ENCODE measurements at places on chromosomes 6 and 20.

- DNase-seq, result no peak
Measured at GRCh38 chr6:91580635-91581034, 993.8 kb upstream of the MAP3K7 start.

GRCh38 chr6:104108634-104109033 lies 751.1 kb downstream of the HACE1 start:
- DNase-seq, result no peak

GRCh38 chr6:13101985-13102384 lies 226.4 kb downstream of the TBC1D7 start:
- no peak for DNase-seq

- no peak for DNase-seq
Measured at GRCh38 chr20:40600441-40601219, 88.4 kb downstream of the MAFB start.

GRCh38 chr20:47501482-47502270 lies at the start of gene NCOA3:
TSS of gene NCOA3 (plus strand) at chr20:47501887. CDS start at chr20:47622248, 120,361 bp downstream.
- DNase-seq, result peak; percentile 90

DNA sequence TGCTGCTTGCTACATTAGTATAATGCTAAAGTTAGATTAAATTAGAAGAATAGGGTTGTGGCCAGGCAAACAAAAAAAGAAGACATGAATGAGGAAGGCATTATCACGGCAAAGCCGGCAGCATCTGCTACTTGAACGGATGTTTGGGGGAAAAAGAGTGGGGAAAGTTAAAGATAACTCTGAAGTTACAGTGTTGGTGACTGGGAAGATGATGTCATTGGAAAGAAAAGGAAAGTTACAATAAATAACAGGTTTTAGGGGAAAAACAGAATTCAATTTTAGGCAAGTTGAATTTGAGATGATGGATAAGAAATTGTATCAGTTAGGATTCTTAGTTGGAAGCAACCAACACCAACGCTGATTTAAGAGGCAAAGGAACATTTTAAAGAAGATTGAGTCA lies 74.2 kb upstream of the NRN1 start:
- DNase-seq, result no peak

DNA sequence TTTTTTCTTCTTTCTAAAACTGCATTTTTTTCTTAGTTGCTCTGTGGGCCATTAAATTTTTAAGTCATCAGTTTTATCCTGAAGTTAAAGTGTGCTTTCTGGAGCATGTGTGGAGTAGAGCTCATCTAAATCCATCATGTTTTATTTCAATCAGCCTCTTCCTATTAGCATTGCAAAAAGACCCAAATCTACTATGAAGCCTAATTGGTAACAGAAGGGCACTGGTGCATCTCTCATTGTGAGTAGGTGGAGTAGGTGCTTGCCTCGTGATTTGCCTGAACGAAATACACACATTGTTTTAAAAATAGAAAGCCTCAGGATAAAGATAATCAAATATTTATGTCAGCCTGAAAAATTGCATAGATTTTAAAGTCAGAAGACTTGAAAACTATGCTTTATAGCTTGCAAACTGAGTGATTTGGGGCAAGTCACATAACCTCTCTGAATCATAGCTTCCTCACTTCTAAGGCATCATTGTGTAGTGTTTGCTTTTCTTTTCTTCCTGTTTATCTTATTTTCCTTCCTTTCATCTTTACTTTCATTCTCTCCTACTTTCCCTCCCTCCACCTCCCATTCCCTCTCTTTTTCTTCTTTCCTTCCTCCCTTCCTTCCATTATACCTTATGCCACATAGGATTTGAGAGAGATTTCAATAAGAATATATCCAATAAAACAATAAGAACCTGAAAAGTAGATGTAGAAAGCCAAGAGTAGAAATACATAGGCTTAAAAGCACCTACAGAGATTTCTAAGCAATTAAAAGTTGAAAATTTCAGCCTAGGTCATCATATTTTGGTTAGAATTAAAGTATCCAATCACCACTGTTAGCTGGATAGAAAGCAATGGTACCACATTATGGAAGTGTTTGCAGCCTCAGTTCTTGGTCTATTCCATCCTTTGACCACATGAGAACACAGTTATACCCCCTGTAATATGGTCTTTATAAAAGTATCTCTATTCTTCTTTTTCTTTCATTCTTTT lies 49.6 kb upstream of the RNF146 start:
- DNase-seq, result no peak

- DNase-seq, result no peak
Measured at GRCh38 chr20:62485062-62485700, 9.4 kb upstream of the GATA5 start.

DNA sequence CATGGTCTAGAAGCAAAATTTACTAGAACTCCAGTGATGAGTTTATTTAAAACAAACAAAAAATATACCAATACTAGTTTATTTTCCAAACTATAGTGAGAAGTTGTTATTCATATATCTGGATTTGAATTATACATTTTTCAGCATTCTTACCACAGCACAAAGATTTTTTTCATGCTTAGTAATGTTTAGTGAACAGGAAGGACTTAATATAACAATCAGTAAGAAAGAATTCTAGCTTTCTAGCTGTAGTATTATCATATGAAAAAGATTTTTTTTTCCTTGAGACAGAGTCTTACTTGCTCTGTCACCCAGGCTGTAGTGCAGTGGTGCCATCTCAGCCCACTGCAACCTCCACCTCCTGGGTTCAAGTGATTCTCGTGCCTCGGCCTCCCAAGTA lies 13.8 kb downstream of the MARCKS start:
- DNase-seq, result no peak

GRCh38 chr20:56439771-56440291 lies 27.8 kb downstream of the CASS4 start:
- DNase-seq, result no peak

- peak; percentile 68 for DNase-seq
Measured at GRCh38 chr6:159762681-159763293, 942 bp downstream of the ACAT2 start.

All from CD4-positive, alpha-beta T cell treated with Interleukin-21 for 1 hour (primary cell).